ENCODE measurements at places on chromosomes 3 and 15.

DNA sequence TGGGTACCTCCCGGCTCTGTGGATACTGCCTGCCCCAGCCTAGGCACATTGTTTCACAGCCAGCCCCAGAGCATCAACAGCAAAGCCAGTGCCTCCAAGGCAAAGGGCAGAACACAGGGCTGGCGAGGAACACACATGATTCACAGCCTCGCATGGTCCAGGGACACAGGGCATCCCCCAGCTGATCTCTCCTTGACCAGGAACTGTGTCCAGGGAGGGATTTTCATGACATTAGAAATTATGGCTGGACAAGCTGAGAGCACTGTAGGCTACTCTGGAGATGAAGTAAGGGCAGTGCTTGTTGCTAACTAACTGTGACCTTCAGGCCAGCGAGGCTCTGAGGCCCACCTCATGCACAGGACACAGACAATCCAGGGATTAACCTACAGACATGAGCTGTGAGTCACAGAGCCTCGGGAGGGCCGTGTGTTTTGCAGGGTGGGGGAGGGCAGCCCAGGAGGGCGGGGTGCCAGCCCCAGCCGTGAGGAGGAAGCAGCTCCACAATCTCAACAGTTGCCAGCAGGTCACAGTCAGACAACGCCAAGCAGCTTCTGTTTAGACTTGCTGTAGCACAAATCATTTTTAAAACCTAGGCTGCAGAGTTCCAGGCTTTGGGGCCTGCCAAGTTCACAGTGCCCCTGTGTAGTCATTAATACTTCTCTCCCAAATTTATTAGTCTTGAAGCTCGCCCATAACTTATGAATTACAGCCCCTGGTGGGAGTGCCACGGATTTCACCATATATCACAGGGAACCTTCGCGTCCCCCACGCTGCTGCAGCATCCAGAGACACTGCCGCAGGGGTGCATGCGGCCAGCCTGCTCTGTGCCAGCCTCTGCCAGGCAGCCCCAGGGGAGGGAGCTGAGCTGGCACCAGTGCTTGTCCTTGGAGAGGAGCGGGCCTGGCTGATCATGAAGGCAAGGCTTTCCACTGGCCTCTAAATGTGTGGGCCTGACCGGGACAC, 114.7 kb downstream of the ETFA start:
- peak; percentile 94 for DNase-seq

GRCh38 chr3:84967767-84968581, 9.2 kb downstream of the CADM2 start:
- DNase-seq, result no peak

GRCh38 chr3:45024542-45025255, 1.4 kb upstream of the CLEC3B start:
- no peak for DNase-seq

- DNase-seq, result peak; percentile 78
Observed at GRCh38 chr3:124928333-124929202, 6.0 kb downstream of the MUC13 start.

DNA sequence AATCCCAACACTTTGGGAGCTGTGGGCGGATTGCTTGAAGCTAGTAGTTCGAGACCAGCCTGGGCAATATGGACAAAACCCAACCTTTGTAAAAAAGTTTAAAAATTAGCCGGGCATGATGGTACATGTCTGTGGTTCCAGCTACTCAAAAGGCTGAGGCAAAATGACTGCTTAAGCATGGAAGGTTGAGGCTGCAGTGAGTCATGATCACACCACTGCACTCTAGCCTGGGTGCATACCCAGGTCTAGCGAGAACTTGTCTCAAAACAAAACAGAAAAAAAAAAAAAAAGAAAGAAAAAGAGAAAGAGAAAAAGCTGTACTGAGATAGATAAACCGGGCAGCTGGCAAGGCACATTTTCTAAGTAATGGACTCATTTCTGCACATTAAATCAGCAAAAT, 10.6 kb downstream of the ARPP19 start:
- peak; percentile 84 for DNase-seq

GRCh38 chr3:50248387-50248786, 12.4 kb downstream of the GNAI2 start:
- DNase-seq, result no peak

DNA sequence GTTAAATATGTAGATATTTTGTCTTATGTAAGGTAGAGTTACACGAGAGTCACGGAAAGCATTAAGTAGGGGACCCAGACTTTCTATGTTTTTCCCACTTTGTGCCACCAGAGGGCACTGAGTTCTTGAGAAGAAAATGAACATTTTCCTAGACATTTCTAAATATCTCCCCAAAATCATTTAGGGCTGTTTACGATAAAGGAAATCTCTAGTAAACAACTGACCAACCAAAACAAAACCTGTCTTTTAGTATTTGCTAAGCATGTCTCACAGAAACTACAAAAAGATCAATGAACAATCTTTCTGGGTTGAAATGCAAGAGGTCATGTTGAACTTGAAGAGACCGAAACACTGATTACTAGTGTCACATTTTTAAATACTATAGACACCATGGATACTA, 16.1 kb downstream of the POU1F1 start:
- peak; percentile 47 for DNase-seq

- no peak for DNase-seq
Observed at GRCh38 chr3:20343790-20344189, 157.8 kb upstream of the SGO1 start.

GRCh38 chr3:45688194-45688881, 858 bp upstream of the SACM1L start:
- DNase-seq, result peak; percentile 27

DNA sequence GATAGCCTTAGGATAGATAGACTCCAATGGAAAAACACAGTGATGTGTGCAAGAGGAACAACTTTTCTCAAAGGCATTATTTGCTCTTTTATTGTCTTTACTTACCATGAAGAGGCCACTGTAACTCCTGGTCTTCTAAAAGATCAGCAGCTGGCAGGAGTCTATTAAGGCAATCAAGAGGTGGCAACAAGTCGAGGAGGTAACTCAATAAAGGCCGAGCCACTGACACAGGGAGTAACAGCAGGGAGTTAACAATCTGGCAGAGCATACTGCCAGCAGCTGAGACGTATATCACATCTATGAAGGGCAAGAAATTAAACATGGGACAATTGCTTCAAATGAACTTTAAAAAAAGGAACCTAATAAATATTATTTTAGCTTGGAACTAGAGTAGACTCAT, 106.2 kb downstream of the HERC1 start:
- DNase-seq, result no peak

- DNase-seq, result no peak
Observed at GRCh38 chr15:33005582-33005981, 188.9 kb downstream of the FMN1 start.

- no peak for DNase-seq
Observed at GRCh38 chr3:158748237-158748828, 16.1 kb upstream of the RARRES1 start.

DNA sequence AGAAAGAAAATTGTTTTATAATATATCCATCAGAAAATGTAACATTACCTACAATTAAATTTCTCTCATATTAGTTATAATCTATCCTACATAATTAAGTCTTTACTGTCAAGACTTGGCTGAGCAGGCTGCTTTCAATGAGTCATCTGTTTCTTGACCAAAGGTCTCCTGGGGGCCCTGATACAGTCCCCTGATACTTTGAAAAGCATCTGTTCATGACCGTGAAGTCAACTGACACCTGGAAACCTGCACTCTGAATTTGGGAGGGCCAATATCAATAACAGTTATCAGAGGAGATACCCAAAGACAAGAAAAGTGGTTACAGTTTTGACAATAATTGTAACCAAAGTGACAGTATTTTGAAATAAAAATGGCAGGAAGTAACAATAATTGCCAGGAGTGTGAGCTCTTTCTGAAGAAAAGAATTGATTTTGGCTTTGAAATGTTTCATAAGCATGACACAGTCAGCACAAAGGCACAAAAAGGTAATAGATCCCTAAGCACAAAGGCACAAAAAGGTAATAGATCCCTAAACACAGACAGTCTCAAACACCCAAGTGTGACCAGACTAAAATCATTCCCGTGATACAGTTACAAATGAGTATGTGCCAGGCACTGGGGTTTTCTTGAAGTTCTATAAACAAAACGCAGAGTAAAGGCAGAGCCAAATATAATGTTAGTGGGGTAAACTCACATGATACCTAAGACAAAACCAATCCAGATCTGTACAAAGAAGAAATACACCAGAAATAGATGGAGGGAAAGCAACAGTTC, 260.7 kb downstream of the PLOD2 start:
- DNase-seq, result no peak

DNA sequence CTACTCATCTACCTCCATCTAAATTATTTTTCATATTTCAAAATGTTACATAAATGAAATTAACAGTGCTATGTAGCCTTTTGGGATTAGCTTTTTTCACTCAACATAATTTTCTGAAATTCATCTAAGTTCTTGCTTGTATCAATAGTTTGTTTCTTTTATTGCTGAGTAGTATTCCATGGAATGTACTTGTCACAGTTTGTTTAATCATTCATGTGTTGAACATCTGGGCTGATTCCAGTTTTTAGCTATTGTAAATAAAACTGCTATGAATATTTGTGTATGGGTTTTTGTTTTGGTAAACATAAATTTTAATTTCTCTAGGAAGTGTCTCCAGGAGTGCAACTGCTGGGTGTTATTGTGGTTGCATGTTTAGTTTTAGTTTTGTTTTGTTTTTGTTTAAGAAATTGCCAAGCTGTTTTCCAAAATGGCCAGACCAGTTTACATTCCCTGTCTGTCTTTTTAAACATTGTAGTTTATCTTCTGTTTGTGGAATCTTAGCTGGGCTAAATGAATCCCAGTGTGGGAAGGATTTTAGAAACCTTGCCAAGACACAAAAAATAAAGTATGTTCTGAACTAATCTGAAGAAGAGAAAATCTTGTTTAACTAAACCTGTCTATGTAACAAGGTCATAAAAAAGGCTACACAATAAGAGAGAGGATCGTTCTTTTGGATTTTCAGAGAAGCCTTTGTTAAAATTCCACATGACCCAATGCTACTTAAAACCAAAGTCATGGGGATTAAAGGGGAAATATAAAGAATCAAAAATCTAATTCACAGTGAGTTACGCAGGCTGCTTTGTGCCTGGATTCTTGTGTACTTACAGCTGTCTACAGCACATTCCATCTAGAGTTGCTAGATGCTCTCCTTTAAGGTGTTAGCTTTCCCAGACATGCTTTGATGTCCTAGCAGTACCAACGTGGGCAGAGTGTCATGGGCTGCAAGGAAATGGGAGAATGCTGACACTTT, 129.2 kb upstream of the SUCLG2 start:
- peak; percentile 17 for DNase-seq

GRCh38 chr3:72194458-72194857, 409.5 kb upstream of the PROK2 start:
- DNase-seq, result no peak

All from M059J (cell line).